CD8-positive, alpha-beta memory T cell (primary cell): ENCODE measurements at places on chromosomes 3 and 15.

GRCh38 chr3:39435006-39435748 lies 28.7 kb downstream of the RPSA start:
- DNase-seq = no peak

DNA sequence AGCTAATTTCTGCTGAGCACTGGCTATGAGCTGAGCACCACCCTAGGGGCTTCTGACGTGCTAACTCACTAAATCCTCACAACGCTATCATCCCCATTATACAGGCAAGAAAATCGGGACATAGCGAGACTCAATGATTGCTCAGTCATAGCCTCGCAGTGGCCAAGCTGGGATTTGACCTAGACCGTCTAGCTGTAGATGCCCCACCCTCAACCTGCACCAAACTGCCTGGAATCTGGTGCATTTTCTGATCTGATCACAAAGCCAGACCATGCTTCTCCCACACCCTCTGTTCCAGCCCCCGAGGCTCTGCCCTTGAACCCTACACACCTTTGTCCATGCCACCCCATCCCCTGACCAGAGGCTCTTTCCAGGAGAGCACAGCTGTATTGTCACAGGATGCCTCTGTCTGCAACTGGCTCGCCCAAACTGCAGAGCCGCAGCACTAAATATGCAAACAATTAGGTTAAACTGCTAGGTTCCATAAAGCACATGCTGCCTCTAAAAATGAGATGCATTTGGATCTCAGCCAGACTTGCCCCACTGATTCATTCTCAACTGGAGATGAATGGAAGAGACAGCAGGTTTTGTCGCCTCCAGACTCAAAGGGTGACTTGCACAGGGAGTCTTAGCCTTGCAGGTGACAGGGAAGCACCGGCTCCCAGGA lies 95.2 kb downstream of the NUP210 start:
- no peak for DNase-seq

DNA sequence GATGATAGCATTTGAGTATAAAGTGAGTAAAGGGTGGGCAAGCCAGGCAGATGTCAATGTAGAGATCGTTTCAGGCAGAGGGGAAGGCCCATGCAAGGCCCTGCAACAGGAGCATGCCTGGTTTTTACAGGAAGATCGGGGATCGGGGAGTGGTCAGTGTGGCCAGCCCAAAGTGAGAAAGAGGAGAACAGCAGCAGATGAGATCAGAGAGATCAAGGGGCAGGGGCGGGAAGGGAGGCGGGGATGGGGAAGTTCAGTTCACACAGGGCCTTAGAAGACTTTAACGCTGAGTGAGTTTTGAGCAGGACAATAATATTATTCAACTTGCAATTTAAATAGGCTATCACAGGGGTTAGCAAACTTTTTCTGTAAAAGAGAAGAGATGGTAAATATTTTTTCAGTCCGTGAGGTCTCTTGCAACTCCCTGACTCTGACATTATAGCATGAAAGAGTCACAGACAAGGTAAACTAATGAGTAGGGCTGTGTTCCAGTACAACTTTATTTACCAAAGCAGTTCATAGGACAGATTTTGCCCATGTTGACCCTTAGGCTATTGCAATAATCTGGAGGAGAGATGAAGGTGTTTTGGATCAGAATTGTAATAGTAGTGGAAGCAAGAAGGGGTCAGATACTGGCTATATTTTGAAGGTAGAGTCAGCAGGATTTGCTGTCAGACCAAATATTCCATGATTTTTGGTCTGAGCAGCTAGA lies 12.4 kb upstream of the CD47 start:
- DNase-seq = no peak

GRCh38 chr3:22660606-22661005 lies 542.5 kb upstream of the UBE2E2 start:
- no peak for DNase-seq

DNA sequence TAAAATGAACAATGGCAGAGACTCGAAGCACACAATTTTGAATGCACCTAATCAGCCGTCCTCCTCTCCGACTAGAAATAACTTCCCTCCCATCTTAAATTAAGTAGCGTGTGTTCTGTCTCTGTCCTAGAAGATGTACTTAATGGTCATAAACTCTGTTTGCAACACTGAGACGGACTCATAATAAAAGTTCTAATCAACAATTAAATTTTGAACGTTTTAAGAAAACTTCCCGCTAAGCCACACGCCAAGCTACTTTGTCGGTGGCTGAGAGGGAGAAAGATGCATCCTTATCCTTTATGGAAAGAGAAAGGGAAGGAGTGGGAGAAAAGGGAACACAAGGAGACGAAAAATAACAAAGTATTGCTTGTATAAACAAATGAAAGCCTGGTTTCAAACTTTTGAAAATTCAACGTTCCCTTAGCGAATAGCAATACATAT lies 989 bp downstream of the GNB4 start:
- DNase-seq = no peak

- no peak for DNase-seq
Measured at GRCh38 chr3:72408983-72409779, 439.1 kb downstream of the SHQ1 start.

DNA sequence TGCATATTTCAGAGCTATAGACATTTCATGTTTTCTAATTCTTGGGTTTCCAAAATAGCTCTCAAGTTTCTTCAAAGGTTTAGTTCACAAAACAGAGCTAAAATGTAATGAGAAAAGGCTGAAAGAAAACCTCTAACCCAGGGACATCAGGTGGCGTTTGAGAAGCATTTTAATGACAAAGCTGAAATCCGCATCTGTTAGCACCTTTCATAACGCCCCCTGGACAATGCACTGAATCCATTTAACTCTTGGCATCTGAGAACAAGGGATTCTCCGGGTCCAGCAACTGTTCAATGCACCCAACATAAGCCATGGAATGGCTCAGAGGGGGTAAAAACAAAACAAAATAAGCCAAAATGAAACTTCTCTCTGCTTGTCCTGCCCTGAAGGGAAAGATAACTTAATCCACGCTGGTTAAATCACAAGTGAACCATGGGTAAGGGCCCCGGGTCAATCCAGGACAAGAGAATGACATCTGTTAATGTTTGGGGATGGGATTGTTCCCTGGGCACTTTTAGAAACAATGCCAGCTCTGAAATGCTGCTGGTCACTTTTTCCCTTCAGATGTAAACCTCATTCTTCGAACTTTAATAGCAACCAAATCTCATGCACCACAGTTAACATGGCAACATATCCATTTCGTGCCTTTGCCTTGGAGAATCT lies 466.2 kb upstream of the ADAMTS9 start:
- no peak for DNase-seq

DNA sequence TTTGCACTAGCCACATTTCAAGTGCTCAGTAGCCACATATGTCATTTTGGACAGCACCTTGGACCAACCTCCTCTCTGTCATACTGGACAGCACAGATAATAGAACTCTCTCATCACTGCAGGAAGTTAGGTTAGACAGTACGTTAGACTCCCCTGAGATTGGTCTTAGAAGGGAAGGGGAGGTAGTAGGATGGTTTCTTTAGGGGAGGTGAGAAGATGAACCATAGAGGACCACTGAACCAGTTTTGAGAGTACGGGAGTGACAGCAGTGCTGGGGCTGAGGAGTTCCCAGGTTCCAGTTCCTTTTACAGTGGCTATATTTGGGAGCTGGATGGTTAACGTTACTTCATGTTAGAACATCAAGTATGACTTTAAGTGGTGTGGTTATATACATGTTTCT lies 7.8 kb downstream of the LRCH3 start:
- DNase-seq = no peak

DNA sequence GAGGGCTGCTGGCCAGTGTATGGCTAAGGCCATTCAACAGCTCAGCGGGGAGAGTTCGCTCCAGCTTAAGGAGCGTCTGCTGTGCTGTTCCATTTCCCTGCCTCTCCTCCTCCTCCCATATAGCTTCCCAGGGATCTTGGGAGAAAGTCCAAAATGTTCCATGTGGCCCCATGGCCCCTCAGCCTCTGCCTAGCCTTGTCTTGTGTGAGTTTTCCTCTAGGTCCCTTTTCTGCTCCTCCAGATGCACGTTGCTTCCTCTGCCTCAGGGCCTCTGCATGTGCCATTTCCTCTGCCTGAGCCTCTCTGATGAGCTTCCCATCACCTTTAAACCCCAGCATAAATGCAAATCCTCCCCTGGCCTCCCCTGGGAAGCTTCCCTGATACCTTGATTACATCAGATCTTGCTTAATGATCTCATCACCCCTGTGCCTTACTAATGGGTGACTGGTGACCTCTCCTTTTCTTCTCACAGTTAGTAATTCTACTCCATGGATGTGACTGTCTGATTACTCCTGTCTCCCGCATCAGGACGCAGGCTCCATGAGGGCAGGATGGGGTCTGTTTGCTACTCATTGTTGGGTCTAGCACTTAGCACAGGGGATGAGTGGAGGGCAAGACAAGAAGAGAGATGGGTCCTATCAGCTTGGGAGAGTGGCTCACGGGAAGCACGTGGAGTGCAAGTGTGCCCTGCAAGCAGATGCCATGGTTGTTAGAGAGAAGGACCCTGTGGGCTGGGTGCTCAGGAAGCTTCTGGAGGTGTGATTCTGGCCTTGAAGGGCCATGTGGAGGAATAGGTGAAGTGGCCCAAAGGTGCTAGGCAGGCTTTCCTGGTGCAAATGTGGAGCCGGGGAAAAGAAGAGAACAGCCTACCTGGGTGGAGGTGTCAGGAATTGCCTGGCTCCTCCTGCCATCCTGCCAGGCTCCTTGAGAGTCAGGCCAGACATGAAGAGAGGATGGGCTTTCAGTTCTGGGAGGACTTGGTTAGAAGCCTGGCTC lies 23.8 kb downstream of the ITGA11 start:
- no peak for DNase-seq

DNA sequence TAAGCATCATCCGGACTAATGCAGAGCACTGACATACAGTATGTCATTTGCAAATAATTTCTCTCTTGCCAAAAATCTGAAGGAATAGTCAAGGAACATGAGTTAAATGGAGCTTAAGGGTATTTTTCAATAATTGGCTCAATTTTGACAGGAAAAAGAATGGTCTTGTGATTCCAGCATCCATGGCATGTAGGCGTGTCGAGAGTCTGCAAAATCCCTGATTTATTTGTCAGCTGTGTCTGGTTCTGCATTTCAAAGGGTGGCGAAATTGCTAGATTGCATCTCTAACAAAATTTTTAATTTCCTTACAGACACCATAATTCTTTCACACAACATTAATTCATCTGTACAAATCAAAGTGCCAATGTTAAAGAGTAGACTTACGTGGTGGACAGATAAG lies 65.4 kb upstream of the TBC1D23 start:
- no peak for DNase-seq

DNA sequence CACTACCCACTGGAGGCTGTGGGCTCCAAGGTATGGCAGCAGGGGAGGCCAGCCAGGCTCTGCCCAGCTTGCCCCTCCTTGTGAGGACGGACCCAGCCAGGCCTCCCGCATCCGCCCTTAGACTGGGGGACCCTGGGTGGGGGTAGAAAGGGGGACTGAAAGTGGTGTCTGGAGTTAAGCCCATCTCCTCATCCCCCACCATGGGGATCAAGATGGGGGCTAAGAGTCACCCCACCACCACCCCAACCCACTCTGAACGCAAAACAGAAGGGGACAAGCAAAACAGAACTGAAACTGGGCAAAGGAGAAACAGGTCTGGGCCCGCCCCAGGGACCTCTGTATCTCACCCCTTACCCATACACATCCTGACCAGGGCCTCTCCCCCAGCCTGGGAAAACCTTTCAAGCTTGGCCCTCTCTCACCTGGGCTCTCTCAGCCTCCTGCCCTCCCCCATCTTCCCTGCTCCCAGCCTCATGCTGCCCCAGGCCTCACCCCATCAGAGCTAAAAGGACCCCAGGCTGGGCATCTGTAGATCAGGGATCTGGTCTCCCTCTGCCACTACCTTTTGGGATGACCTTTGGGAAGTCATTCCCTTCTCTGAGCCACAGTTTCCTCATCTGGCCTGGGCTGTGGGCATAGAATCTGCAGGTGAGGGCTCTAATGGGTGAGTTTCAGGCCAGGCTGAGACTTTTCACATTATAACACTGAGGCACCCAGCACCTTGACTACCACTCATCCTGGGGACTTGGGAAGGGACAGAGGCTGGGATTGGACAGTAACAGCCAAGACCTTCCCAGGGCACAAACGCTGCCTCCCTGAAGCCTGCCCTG lies 30.0 kb upstream of the CYP11A1 start:
- no peak for DNase-seq

DNA sequence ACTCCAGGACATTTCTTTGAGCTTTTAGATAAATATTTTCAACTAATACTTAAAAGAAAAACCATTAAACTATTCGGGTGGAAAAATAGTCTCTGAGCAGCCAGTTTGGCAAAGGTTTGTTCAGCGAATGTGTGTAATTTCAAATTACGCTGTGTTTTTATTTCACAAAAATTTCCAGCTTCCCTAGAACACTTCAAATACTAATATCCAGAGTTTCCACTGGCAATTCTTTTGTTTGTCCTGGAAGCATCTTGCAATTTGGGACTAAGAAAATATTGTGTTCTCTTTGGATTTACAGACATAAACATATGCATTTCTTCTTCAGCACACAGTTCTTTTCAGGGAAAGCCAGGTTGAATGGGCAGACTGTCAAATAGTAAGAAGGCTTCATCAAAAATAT lies 61.9 kb downstream of the MDFIC2 start:
- DNase-seq = no peak

DNA sequence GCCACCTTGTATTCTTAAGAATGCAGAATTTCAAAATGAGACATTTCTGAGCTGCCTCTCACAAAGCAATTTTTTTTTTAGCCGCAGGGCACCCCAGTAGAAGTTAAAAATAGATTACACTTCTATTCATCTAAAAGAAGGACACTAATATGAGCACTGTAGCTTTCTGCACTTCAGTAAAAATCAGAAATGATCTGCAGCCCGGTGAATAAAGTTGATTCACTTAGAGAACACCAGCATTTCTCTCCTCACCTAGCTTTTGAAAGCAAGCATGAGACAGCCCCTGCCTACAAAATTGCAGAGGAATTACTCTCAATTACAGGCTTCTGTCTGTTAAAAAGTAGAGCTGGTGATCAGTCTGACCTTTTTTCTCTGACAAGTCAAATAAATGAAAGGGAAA lies 1062.4 kb downstream of the FHIT start:
- no peak for DNase-seq

DNA sequence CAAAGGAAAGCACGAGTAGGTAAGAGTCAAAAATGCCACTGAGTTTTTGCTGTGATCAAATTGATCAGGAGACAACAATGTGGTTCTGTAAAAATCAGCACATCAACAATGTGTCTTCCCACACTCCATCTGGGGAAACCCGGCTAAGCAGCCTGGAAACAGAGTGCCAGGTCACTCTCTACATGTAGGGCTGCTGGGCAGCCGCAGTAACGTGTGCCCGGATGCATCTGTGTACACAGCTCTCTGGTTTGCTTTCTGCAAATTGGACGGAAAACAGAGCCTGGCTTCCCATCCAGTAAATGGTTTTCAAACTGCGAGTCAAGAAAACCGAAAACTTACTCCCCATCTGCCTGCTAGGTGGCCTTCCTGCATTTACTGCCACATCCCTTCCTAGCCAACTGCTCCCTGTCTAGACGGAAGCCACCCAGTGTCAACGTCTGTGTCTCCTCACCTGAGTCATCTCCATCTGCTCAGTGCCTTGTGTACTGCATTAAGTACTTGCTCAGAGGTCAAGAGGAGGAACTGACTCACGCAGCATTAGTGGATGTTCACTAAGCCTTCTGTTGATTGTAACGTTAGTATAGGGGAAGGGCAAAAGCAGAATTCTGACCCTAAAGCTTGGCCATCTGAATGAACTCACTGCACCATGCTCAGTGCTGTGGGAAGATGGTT lies 124.1 kb downstream of the TJP1 start:
- DNase-seq = no peak

- DNase-seq = no peak
Measured at GRCh38 chr15:98690272-98690950, 42.1 kb downstream of the IGF1R start.
